ENCODE measurements at places on chromosomes 1 and 21.

- DNase-seq, result no peak
Observed at GRCh38 chr1:185087746-185088145, 42.4 kb downstream of the RNF2 start.

GRCh38 chr21:45151445-45152160, 77.2 kb downstream of the ADARB1 start:
- no peak for DNase-seq

GRCh38 chr1:187911820-187912219, 1083.1 kb downstream of the PLA2G4A start:
- no peak for DNase-seq

- DNase-seq, result no peak
Observed at GRCh38 chr1:99843760-99844159, 6.4 kb upstream of the AGL start.

DNA sequence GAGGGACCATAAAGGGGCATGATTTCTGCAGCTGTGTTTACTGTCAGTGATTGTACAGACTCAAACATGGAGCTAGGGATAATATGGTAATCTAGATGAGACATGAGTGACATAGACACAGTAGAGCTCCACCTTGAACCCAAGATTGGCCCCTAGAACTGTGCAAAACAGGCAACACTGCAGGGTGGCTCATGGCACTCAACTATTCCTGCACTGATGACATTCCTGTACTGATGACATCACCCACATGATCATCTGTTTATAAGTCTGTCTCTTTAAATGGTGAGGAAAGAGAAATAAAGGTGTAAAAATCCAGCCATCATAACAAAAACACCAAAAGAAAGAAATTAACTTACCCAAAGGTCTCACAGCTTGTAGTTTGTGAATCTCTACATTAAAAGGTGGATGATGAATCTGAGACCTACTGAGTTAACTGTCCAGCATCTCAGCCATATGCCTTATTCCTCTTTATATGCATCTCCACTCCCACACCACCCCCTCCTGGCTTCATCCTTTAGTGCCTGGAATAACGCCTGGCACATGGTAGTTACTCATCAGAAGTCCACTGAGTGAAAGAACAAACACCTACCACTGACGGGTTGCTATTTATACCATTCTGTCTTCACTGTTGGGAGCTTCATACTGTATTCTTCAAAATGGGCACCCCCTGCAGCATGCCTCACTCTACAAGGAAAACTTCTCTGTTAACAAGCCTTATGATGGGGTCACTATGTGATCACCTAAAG, at the start of gene LRRC53:
Gene LRRC53, minus strand, starts transcription at position 442 of the 746 bp plus-strand sequence. CDS start 29,262 bp downstream, outside the sequence.
- DNase-seq, result no peak

DNA sequence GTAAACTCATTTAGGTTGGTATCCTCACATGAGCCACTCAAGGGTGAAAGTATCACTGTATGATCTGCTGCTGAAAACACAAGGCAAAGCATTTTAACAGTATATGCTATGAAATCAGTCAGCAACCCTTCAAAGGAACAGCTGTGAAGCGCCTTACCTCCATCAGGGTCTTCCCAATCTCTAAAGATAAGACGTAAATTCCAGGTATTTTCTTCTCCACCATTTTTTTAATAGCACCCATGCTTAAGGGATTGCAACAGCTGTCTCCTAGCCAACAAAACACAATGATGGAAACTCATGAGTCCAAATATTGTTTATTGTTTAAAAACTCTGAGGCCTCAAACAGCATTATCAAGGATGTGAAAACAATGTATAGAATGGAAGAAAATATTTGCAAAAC, 4.8 kb downstream of the PPT1 start:
- no peak for DNase-seq

- DNase-seq, result no peak
Observed at GRCh38 chr21:35525443-35525842, 476.3 kb upstream of the RUNX1 start.

GRCh38 chr1:166166329-166166697, 488 bp downstream of the FAM78B start:
- DNase-seq, result no peak

GRCh38 chr1:231801042-231801585, 174.5 kb downstream of the DISC1 start:
- DNase-seq, result no peak

- DNase-seq, result no peak
Observed at GRCh38 chr1:41364442-41365319, 3.4 kb downstream of the FOXO6 start.

DNA sequence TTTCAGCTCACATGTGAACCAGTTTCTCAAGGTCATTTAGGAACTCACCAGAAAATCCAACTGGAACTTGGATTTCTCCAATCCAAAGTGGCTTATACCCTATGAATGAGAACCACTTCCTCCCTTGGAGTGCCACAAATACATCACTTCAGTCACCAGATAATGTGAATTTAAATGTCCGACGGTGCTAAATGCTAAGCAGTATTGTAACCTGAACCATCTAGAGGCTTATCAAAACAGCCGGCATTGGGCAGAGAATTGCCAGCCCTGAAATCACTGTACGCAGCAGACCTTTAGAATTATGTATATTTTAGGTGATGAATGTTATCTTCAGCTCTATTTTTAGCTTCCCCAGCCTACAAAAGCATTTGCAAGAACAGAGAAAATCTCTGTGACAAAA, 76.8 kb upstream of the COX20 start:
- DNase-seq, result no peak

DNA sequence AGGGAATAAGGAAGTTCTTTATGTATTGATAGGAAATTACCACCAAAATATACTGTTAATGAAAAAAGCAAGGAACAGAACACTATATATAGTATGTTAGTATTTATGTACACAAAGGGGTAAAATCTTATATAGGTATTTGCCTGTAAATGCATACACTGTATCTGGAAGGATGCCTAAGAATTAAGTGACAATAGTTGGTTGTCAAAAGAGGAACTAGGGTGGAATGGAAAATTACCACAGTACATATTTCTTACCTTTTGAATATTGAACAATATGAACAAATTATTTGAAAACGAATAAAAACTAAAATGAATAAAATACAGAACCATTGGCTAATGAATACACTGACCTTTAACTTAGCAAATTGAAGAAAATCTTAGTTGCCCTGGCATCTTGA, 13.6 kb downstream of the ARPC5 start:
- DNase-seq, result no peak

- no peak for DNase-seq
Observed at GRCh38 chr1:121516234-121516967, 331.6 kb downstream of the SRGAP2C start.

All from activated CD8-positive, alpha-beta memory T cell treated with anti-CD3 and anti-CD28 coated beads for 1 hour (primary cell).